CD4-positive, alpha-beta T cell (primary cell): ENCODE measurements at places on chromosomes 11 and 22.

GRCh38 chr11:127791844-127792243 is 791.3 kb upstream of the KIRREL3 start:
- no peak for DNase-seq

DNA sequence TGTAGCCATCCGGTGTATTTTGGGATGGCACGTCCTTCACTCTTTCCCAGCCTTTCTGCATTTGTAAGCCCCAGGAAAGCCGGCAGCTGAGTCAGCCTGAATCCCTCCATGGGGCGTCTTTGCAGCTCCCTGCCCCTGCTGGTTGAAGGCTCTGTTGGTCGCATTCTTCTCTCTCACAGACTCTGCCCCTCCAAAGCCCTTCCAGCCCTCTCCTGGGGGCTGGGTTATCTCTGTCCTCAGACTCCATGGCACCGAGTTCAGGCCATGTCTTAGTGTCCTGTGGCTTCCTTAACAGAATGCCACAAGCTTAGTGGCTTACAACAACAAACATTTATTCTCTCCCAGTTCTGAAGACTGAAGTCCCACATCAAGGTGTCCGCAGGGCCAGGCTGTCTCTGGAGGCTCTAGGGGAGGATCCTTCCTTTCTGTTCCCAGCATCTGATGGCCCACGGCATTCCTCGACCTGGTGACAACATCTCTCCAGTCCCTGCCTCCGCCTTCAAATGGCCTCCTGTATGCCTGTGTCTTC is 62.2 kb downstream of the BCR start:
- no peak for DNase-seq

GRCh38 chr22:22386602-22387385 is 121.7 kb downstream of the ZNF280B start:
- no peak for DNase-seq

GRCh38 chr22:20131859-20132685 is 468 bp downstream of the ZDHHC8 start:
- no peak for DNase-seq

DNA sequence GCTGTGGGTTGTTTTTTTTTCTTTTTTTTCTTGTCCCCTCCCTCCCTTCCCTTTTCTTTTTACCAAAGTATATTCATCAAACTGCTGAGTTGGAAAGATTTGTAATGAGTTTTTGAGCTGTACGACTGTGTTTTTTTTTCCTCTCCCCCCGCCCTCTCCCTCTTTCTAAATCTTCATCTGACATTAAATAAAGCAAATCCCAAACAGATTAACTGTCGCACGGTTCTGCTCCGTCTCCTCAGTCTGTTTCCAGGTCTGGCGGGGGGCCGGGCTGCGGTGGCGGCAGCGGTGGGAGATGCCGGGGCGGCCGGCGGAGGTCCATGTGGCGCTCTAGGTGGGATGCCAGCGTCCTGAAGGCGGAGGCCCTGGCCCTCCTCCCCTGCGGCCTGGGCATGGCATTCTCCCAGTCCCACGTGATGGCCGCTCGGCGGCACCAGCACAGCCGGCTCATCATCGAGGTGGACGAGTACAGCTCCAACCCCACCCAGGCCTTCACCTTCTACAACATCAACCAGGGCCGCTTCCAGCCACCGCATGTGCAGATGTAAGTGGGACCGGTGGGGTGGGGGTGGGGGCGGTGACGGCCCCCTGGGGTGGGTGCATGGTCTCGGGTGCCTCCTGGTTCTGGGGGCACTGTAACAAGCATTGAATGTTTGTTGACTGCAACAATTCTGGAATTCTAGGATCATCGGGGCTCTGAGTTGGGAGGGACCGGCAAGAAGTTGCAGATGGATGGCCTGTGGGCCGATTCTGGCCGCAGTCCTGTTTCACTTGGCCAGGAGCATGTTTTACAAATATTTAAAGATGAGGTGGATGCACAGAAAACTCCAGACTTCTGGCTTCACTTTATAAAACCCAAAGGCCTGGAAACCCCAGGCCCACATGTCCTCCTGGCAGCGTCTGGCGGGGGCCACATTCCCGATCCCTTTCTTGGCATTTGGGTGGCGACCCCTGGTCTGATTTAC is 13.1 kb downstream of the MPPED1 start:
- DNase-seq = no peak
